ENCODE measurements at places on chromosomes 5 and 9.

- no peak for DNase-seq
These were observed 860.8 kb upstream of the DMAC1 start for GRCh38 chr9:8660383-8660782.

DNA sequence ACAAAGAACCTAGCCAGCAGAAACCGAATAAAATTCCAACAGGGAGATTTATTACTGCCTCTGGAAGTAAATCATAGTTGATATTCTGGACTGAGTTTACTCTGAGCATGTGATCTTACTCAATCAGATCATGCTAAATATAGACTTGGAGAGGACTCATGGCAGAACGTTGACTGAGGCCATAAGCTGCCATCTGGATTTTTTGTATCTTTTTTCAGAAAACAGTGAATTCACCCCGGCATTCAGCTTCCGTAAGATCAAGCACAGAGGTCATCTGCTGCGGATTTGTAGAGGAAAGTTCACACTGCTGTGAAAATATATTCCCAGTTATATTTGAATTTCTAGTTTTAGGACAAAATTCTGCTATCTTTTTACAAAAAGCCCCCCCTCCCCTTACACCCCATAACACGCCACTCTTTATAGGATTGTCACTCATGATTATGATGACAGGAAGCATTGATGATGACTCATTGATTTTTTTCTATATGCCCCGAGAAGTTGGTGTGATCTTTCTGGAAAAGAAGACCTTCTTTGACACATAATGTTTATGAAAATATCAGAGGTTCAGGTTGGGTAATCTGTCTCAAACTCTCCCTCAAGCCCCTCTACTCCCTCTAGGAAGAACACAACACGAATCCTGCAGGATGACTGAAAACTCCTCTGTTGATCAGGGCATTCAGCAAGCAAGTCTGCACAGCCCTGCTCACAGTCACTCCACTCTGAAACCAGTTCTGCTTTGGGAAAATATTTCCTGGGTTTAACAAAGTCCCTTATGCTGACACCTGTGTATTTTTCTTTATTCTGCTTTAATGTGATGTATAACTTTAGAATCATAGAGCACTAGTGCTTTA, 70.8 kb downstream of the NXNL2 start:
- no peak for DNase-seq

GRCh38 chr5:143601917-143602333, 198.4 kb upstream of the NR3C1 start:
- DNase-seq = no peak

GRCh38 chr9:37955781-37956422, 52.0 kb upstream of the SLC25A51 start:
- no peak for DNase-seq

DNA sequence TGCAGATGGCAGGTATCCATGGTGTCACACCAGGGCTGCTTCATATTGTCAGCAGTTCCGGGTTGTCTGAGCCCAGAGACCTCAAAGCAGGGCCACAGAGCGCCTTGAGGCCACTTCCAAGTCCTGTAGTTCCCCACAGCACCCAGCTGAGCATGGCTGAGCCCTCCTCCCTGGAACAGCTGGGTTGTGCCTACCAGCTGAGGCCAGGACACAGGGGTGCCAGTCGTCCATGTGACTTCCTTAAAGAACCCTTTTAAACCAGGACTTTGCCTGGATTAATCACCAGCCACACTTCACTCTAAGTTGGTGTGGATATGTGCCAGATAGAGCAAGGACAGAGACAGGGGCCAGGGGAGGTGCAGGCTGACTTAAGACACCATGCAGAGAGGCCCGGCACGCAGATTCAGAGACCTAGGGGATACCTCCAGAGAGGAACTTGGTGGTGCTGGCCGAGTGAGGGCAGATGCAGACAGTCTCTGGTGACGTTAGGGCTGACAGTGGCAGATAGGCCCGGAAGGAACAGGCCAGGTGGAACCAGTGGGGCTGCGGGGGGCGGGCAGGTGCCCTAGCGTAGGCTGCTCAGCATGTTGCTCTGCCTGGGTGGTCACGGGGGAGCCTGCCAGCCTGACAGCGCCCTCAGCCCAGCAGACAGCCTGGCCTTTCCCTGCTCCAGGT, 142.7 kb downstream of the CACNA1B start:
- DNase-seq = no peak

GRCh38 chr5:73998489-73998888, 372.5 kb downstream of the ARHGEF28 start:
- no peak for DNase-seq

DNA sequence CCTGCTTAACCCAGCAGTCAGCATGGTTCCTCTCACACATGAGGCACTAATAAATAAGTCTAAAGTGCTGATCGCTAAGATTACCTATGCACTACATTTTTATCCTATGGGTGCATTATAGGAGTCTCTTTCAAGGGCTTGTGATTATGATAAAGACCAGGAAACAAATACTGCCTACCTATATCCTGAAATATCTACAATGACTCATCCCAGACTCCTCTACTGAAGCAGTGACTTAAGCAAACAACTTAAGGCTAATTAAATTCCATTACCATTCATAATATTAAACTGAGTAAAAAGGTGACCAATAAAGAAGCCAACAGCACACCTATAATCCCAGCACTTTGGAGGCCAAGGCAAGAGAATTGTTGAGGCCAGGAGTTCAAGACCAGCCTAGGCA, 338.4 kb downstream of the DNAH5 start:
- DNase-seq = no peak

GRCh38 chr5:74371621-74372020, 268.9 kb downstream of the ENC1 start:
- no peak for DNase-seq

GRCh38 chr9:4832786-4833579, 40.2 kb downstream of the RCL1 start:
- no peak for DNase-seq

DNA sequence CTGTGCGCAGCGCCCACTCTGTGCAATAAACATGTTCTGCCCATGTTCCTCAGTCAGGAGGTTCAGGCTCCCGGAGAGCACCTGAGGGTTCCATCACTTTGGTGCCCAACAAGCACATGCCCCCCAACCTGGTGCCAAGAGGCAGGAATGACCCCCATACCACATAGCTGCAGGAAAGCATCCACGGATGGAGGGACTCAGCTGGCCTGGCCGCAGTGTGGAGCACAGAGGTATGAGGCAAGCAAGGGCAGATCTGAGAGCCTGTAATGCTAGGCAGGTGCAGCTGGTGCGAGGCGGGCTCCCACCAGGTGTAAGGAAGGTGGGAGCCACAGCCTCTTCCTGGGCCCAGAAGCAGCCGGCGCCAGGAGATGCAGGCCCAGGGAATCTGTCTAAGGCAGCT, 4.3 kb upstream of the MRNIP start:
- no peak for DNase-seq

GRCh38 chr9:19460243-19460642, 51.4 kb downstream of the ACER2 start:
- no peak for DNase-seq

GRCh38 chr9:14207352-14207995, 106.5 kb downstream of the NFIB start:
- DNase-seq = no peak

- no peak for DNase-seq
These were observed 185.3 kb downstream of the FAM170A start for GRCh38 chr5:119814655-119815054.

DNA sequence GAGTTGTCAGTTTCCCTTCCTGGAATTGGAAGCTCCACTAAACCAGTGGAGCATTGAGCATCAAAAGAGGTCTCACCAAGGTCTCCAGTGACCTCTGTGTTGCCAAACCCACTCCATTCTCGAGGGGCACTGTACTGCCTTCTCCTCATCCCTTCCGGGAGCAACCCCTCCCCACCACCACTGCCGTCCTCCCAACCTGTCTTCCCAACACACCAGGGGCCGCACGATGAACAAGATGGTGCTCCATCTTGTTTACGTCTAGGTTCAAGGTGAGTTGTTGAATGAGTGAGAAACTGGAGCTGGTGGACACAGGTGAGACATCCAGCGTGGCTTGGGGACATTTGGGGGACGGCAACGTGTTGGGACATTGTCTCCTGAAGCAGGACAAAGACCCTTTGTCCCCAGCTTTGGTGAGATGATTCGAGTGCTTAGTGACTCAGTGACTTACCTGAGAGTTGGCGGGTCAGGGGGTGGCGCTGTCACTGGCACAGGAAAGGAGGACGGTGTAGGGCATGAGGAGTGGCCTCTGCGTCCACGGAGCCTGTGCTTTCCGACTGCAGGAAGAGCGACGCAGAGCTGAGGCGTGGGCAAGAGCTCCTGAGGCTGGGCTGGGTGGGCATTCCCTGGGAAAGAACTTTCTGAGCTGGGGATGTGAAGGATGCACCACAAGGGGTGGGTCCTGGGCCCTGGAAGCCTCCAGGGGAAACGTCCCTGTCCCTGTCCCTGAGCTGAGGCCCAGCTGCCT, 44.8 kb upstream of the RNU6ATAC start:
- DNase-seq = no peak

- no peak for DNase-seq
These were observed 7.3 kb upstream of the TENT4A start for GRCh38 chr5:6705959-6706358.

DNA sequence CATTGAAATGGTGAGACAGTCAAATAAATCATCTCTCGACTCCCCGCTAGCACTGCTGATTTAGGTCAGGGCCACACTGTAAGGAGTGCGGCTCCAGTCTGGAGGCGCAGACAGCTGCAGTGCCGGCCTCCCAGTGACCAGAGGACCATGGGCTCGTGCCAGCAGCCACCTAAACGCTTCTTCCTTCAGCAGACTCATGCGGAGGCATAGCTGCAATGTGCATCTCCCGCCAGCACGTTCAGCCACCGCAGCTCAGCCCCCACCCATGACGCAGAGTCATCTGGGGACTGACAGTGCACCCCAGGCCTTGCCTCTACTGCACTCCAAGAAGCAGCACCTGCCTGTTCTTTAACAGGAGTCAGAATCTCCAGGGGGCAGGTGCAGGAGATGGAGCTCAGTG, 13.6 kb upstream of the MAPK9 start:
- DNase-seq = no peak

GRCh38 chr5:127074466-127074865, 1.2 kb upstream of the C5orf63 start:
- DNase-seq = no peak

GRCh38 chr5:116130471-116130870, 45.6 kb downstream of the COMMD10 start:
- DNase-seq = no peak

- no peak for DNase-seq
These were observed 56.3 kb upstream of the BICD2 start for GRCh38 chr9:92820964-92821363.

- DNase-seq = no peak
These were observed 194.3 kb downstream of the TLE4 start for GRCh38 chr9:79766091-79766490.

DNA sequence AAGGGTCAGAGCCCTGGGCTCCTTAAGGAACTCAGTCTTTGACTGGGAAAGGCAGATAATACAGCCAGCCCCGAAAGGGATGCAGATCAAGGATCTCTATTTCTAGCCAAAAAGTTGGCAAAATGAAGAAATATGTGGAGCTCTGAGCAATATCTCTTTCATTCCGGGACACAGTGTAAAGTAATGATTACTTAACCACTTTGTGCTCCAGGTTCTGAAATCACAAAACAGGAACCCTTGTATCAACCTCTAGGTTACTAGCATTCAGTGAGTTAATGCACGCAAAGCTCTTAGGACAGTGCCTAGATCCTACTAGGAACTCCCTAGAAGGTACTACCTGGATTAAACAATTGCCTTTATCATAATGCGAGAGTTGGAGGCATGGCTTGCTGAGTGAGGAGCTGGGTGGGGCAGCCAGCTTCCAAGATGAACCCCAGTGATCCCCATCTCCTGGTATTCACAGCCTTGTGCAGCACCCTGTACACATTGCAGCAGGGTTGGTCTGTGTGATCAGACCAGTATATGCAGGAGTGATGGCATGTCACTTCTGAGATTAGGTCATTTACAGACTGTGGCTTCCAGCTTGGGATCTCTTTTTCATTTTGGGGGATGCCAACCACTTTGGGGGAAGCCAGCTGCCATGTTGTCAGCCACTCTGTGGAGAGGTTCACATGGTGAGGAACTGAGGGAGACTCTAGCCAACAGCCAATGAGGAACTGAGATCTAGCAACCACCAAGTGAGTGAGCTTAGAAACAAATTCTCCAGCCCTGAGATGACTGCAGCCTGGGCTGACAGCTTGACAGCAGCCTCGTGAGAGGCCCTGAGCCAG, 103.1 kb upstream of the SLC44A1 start:
- DNase-seq = no peak

- DNase-seq = no peak
These were observed 5.9 kb downstream of the FBN2 start for GRCh38 chr5:128532127-128532526.

GRCh38 chr5:72369711-72370110, 49.5 kb downstream of the PTCD2 start:
- DNase-seq = no peak

GRCh38 chr5:127337876-127338275, 47.3 kb downstream of the MEGF10 start:
- no peak for DNase-seq

DNA sequence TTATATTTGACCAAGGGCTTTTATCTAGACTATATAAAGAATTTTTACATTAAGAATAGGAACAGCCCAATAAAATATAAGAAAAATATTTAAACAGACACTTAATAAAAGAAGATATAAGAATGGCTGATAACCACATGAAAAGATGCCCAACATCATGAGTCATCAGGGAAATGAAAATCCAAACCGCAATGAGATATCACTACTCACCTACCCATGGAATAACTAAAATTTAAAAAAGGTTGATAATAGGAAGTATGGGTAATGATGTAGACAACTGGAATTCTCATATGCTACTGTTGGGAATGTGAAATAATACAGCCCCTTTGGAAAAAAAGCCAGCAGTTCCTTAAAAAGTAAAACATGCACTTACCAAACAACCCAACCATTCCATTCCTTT, 206.9 kb upstream of the PCSK5 start:
- no peak for DNase-seq

DNA sequence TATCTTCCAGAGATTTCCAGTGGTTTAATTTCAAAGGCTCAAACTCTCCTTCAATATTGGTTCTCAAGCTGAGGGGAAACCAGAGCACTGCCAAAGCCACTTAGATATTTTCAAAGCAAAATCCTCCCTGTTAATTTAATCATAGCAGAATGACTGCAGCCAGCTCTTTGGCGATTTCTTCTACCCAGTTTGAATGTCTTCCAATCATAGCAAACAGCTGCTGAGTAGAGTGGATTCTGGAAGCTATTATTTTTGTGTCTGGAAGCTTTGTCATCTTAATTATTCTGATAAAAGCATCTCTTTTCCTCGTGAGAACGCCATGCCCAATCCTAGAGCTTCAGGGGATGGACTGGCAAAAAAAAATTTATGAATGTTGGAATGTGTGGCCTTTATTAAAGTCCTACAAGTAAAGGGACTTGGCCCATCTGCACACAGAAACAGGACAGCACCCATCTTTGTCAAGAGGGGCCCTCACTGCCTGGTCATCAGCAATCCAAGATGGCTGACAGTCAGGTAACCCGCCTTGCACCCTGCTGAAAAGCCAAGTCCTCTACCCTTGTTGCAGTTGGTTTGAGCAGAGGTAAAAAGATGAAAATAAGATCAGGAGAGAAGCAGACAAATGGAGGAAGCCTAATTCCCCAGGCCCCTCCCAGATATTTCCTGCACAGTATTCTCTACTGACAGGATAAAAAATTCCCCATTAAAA, 125.1 kb downstream of the SUSD1 start:
- DNase-seq = no peak

All from endothelial cell (in vitro differentiated cells).